ENCODE measurements at places on chromosomes 11 and 22.
A peak's percentile ranks its signal among the peaks of the same experiment; 100 is the strongest.

DNA sequence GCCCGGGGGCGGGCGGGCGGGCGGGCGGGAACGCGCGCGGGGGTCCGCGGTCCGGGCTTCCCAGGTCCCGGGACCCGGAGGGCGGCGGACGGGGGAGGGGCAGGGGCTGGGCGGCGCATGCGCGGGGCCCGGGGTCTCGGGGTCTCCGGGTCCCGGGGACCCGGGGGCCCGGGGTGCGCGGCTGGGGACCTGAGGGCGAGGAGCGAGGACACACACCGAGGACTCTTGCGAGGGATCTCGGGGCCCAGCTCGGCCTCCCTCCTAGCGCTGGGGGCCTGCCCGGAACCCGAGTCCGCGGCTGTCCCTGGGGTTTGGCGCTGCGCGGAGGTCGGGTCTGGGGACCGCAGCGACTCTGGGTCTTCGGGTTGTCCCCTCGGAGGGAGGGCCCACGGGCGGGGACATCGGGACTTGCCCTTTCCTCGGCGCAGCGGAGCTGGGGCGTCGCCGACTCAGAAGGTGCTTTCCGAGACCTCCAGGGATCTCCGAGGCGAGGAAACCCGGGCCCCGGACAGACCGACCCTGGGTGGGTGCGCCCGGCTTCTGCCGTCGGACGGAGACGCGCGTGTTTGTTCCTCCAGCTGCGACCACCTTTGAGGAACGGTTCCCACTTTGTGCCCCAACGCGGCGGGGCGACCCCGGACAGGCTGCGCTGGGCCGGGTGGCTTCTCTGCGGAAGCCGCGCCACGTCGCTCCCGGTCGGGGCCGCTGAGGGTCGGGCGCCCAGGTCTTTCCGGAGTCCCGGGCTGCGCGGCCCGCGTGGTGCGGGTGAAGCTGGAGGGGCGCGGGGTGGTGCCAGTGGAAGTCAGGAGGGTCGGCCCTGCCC is 540 bp downstream of the PPARA start:
- DNase-seq, result peak; percentile 74

- DNase-seq, result no peak
These were observed 61.8 kb downstream of the FBLN1 start for GRCh38 chr22:45564349-45565030.

DNA sequence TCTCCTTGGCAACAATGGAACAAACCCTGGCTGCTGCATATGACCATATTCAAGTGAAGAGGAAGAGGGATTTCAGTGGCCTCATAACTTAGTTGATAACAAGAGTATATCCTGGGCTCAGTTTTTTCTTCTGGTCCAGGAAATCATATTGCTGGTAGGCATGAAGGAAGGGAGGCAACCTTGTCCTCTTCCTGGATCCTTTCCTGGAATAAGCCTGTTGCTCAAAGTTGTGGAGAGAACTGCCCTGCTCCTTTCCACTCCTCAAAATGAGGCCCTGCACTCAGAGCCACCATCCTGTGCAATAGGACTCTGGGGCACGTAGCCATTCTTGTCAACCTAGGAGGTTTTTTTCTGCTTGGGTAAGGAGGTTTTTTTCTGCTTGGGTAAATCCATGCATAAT is 128.7 kb upstream of the PITPNB start:
- DNase-seq, result no peak

GRCh38 chr11:44416776-44417175 is 106.8 kb upstream of the ALX4 start:
- no peak for DNase-seq

DNA sequence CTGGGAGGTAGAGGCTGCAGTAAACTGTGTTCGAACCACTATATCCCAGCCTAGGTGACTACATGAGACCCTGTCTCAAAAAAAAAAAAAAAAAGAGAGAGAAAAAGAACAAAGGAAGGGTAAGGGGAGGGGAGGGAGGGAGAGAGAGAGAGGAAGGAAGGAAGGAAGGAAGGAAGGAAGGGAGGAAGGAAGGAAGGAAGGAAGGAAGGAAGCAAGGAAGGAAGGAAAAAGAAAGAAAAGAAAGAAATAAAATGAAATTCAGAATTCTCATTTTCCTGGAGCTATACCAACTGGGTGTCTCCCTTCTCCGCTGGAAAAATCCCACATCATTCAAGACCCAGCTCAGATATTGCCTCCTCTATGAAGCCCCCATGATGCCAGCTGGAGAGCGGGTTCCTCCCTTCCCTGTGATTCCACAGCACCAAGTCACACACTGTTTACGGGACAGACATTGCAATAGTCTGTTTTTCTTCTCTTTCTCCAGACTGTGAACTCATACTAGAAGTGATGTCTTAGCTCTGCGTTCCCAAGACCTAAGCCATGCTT is 3.0 kb upstream of the PPFIA1 start:
- no peak for DNase-seq

GRCh38 chr11:101759771-101760450 is 154.9 kb upstream of the CEP126 start:
- no peak for DNase-seq

GRCh38 chr22:43443152-43443471 is 31.3 kb downstream of the MPPED1 start:
- DNase-seq, result no peak

DNA sequence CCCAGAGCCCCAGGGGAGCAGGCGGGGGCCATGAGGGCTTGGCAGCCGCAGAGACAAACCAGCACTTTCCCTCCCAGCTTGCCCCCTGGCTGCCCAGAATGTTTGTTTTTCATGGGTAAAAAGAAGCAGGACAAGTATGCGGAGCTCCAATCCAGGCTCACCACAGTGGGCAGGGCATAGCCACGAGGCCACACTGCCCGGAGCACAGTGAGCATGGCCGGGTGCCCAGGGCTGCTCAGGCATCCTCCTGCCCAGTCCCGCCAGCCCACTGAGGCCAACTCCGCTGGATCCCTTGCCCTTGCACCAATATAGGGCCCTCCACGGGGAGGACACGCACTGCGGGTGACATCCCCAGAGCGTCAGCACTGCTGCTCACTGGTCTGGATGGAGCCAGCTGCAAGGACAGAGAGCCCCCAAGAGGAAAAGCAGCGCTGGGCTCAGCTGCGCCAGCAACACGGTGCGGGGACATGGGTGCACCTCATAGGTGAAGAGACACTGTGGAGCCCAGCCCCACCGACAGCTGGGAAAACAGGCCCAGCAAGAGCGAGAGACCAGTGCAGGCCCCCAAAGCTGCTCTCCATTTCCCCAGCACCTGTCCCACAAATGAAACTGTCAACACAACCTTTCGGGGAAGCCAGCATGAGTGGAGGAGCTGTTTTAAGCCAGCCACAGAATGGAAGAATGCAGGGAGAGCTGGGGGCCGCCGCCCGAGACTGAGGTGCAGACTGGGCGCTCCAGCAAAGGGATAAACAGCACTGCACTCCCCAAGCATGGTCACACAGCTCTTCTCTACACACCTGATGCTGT is 24.8 kb downstream of the ARVCF start:
- no peak for DNase-seq

DNA sequence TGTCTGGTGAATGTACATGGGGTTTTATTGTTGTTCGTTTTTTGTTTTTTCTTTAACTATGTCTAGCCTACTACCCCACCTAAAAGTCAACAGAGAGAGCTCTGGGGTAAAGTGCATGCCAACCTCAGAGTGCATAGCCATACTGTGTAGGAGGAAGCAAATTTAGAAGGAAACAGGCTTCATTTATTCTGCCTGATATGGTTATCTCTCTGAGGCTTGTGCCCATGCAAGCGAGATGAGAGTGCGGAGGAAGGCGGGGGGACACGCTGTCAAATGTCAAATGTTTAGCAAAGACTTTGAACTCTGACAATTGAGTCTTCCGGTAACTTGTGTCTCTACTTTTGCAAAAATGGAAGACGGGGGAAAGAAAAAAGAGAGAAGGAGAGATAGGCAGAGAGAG is 295.5 kb downstream of the ETS1 start:
- DNase-seq, result peak; percentile 71

Measured in stimulated activated naive CD8-positive, alpha-beta T cell treated with anti-CD3 and anti-CD28 coated beads, Interleukin-15, Interleukin-2, amounts not matched to agents 100 U/mL and 50 U/mL, for 24 hours (primary cell).